Stimulated activated CD4-positive, alpha-beta T cell treated with anti-CD3 and anti-CD28 coated beads, TNF-alpha, amount 100 ng/mL, for 1 hour (primary cell): ENCODE measurements at places on chromosomes 7 and 10.

DNA sequence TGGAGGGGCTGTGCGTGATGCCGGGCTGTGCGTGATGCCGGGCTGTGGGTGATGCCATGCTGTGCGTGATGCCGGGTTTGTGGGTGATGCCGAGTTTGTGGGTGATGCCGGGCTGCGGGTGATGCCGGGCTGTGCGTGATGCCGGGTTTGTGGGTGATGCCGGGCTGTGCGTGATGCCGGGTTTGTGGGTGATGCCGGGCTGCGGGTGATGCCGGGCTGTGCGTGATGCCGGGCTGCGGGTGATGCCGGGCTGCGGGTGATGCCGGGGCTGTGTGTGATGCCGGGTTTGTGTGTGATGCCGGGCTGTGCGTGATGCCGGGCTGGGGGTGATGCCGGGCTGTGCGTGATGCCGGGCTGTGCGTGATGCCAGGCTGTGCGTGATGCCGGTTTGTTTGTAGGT lies 128.9 kb downstream of the FAM53B start:
- no peak for DNase-seq

DNA sequence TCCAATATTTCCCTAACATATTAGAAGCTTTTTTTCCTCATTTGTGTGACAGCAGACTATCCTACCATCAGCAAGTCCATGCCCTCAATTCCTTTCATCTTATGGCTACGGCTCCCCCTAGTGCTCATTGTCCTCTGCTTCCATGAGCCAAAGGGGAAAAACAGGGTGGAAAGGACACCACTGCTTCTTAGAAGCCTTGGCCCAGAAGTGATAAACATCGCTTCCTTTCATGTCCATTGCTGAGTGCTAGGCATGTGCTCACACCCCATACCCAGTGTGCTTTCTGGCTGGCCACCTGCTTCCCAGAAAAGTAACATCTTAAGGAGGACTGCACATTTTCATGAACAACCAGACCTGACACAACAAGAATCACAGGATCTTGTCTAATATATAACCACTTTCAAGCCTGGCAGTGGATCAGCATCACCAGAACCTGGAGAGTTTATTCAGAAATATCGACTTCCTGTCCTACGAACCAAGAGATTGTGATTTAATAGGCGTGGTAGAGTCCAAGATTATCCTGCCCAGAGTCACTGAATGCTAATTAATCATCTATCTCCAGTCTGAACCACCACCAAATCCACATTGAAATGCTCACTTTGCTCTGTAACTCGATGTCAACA lies 650.5 kb upstream of the SORCS1 start:
- DNase-seq = no peak

- DNase-seq = no peak
These were observed 7.9 kb upstream of the IDI2 start for GRCh38 chr10:1033601-1034000.

DNA sequence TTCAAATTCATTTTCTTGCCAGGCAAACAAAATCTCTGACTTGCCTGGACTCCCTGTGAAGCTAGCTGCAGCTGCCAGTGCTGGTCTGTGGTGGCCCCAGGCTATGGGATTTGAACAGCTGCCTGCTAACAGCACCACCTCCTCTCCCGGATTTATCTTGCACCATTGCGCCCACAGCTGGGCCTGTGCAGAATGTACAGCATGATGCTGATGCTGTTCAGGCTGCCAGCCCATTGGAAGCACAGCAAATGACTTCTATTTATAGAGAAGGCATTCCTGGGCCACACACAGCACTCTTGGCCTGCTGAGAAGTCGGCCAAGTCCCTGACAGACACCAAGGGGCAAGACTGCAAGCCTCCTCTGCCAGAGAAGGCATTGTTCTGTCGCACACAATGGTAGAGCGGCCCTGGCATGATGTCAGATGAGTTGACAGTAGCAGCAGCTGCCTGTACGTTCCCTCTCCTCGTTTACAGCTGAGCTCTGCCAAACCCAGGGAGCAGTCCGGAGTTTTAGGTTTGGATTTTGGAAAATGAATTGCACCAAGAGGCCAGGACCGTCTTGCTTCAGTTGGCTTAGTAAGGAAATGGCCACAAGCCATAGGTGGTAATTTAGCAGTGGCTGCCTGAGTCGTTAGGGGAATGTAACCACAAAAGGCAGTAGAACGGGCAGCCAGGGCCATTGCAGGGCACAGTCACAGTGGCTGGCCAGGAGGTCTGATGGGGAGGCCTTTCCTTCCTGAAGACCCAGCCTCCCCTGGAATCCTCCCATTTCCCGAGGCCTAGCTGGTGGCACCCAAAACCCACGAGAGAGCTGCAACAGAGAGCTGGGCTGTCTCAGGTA lies 38.5 kb downstream of the MTURN start:
- no peak for DNase-seq

DNA sequence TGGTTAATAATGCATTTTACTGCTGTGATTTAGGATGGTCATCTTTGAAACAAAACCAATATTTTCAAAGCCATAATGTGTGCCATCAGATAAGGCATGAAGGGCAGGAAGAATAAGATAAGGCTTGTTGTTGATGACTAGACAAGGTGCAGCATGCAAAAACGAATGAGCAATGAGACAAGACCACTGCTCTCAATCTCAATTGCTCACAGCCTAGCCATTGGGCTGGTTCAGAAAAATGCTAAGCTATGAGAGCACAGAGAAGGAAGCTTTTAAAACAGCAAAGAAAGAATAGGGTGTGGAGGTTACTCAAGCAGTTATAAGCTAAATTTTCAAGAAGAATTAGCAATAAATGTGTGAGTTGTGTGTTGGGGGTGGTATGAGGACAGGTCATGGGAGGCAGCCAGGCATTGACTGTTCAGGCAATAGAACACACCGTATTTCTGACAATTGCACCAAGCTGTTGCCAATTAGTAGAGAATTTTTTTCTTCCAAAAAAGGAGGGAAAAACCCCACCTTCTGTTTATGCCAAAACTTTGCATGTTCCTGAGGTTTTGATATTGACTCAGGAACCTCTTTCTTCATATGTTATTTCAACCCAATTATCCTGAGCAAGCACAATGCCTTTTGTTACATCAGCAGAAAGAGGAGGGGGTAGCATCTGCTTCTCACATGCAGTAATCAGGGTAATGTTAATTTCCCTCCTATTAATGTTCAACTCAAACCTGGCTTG lies 276.5 kb downstream of the HDAC9 start:
- no peak for DNase-seq

- no peak for DNase-seq
These were observed 29.9 kb downstream of the PCGF5 start for GRCh38 chr10:91250341-91250740.
